ENCODE measurements at places on chromosomes 4 and X.

- DNase-seq, result no peak
Measured at GRCh38 chr4:186606591-186606992, 51.2 kb upstream of the MTNR1A start.

GRCh38 chrX:122440832-122441231 is 743.2 kb upstream of the GRIA3 start:
- DNase-seq, result no peak

DNA sequence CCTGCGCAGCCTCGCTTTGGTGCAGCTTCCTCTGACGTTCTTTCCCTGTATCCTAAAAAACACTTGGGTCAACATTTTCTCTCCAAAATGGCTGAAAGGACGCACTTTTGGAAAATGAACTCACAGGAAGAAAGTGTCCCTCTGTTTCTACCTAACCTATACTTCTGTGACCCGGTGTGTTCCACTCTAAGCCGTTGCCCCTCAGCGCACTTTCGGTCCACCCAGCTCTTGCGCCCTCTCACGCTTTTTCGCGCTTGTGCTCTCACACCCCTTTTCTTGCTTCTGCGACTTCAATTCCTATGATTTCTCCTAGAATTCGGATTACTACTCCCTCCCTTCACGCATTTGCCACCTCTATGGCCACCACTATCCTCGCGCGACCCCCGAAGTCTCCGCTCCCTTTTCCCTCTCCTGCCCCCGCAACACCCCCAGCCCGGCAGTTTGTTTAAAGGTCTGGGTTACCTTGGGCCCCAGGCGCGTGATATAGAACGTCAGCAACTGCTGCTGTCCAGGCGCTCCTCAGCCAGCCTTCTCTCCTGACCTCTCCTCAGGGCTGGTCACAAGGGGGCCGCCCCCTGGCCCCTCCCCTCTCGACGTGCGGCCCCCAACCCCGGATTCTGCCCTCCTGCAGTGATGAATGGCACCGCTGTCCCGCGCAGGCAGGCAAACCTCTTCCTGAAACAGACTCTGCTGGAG is at the start of gene USP51:
TSS of gene USP51 (minus strand) at position 535 of the 696 bp plus-strand sequence. CDS start 909 bp downstream, outside the sequence.
- DNase-seq, result peak; percentile 24

DNA sequence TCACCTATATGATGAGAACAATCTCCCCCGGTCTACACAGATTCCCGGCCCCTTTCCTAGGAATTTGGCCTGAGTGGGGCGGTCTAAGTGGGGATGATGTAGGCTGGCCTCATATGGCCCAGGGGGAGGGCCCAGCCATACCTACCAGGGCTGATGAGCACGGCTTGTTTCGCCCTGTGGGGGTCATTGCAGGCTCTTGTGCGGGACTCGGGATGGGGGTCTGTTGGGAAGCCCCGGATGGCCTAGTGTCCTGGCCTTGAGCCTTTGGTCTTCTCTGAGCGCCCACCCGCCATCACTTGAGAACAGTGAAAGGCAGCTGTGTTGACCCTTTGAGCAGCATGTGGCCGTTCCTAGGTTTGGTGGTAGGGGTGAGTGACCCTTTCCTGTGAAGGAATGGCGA is 4.8 kb upstream of the CTAG2 start:
- DNase-seq, result no peak

DNA sequence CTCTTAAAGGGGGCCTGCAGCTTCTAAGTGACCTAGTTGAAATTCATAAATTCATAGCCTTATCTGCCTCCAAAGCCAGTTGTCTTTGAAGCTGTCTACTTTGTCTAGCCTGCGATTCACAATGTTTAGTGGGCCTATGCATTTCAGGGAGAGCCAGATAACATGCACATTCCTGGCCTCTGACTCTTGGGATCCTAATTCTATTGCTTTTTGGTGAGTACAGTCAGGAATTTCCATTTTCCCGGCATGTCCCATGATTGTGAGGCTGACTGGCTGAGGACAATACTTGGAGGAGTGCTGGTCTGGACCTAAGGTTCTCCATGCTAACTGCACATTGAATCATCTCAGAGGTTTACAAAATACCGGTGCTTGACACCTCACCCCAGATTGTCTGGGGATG is 155.0 kb downstream of the MSL3 start:
- no peak for DNase-seq

- no peak for DNase-seq
Measured at GRCh38 chr4:17544205-17544604, 29.2 kb downstream of the CLRN2 start.

DNA sequence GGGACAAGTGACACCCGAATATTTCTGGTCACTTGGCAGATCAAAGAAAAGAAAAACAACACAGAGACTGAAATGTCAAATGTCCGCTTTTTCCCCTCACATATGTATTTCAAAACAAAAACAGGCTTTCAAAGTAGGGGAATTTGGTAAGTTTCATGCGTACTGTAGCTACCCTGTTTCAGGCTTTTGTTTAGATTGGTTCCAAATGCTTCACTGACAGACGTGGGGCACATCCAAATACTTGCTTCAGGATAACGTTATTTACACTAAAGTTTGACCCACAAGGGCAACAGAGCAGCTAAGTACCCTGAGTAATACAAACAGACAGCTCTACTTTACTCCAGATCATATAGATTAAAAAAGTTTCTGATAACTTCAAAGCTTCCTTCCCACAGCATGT is 804.5 kb upstream of the POU3F4 start:
- no peak for DNase-seq

DNA sequence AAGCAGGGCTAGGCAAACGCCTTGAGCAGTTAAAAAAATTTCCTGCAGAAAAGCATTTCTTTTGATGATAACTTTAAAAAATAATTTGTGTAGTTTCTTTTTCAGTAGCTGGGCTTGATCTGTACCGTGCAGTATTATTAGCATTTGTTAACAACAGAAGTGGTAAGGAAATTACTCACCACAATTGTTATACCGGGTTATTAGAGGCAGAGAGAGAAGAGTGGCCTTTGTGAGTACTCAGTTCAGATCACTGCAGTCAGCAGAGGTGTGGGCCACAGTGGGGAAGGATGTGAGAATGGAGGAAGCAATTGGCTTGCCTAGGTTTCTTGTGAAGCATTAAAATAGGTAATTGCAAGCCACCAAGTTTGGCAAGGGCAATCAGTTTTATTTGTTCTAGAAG is 14.3 kb upstream of the IL21 start:
- no peak for DNase-seq

DNA sequence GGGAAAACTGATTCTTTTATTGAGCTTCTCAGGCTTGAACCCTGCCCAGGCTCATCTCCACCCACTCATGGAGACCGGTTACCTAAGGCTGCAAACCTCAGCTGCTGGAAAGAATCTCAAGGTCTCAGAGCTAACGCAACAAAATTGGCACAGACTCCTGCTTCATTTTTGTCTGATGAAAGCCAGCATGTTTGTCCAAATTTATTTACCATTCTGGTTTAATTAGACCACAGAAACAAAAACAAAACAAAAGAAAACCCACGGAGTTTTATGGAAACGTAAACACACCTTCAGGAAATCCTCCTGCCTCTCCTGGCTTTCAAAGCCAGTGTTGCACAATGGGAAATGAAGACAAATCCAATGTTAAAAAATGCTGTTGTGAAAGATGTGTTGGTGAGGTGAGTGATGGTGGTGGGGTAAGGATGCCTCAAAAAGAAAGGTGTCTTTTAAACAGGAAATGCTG is 56.4 kb upstream of the PDLIM3 start:
- DNase-seq, result no peak

DNA sequence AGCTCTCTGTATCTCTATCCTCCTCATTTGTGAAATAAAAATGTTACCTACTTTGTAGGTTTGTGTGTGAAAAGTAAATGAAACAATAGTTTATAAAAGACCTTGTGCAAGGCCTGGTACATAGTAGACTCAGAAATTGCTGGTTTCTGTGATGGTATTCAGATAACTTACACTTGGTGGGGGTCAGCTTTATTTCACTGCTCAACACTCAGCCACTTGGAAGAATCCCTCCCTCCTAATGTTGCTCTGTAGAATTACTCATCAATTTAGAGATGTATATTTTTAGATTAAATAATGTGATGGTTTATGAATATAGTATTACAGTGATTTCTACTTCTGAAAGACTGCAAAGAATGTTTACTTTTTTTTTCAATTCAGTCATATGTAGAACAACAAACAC is 32.7 kb downstream of the SMARCAD1 start:
- no peak for DNase-seq

DNA sequence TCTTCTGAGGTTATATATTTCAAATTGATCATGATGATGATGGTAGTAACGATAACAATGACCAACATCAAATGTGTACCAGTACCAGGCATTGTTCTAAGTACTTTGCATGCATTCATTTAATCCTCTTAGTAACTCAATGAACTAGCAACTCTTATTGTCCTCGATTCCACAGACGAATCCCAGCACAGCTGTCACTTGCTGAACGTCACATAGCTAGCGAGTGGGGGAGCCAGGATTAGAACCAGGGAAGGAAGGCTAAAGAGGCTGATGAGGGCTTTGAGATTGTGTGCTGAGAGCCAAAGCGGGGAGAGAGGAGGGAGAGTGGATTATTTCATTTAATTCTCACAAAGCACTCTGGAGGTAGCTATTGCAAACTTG is 103.6 kb downstream of the PHOX2B start:
- no peak for DNase-seq

- DNase-seq, result no peak
Measured at GRCh38 chr4:122531514-122531913, 75.0 kb upstream of the IL2 start.

- no peak for DNase-seq
Measured at GRCh38 chrX:114999906-115000305, 17.5 kb downstream of the IL13RA2 start.

DNA sequence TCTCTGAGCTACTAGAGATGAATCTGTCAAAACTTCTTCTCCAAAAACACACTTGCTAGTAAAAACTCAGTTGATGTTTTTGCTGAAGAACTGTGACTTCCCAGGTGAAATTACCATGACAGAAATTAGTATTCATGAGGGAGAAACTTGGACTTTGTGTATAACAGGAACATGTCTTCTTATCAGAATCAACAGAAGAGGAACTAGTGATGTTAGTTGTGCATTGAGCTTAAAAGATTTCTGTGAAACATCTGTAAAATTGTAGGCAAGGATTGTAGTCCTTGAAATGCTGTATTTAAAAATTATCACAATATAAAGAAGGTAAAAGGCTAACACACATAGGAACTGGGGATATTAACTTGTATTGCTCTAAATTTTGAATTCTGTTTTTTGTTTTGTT is 11.3 kb downstream of the FAM241A start:
- no peak for DNase-seq

DNA sequence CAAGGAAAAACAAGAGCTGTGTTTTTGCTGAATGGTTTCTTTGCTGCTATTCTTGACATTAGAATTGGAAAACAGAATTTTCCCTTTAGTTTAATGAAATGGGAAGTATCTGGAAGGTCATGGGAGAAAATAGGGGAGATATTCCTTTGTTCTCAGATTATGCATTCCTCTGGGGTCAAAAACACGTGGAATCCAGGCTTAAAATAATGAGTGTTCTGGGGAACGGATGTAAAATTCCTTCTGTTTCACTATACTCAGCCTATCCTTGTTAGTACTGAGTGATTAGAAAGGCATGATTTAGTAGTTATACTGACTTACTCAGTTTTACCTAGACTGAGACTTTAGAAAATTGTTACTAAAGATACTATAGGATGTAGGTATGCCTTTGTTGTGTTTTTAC is 107.3 kb downstream of the ARHGAP10 start:
- DNase-seq, result no peak

DNA sequence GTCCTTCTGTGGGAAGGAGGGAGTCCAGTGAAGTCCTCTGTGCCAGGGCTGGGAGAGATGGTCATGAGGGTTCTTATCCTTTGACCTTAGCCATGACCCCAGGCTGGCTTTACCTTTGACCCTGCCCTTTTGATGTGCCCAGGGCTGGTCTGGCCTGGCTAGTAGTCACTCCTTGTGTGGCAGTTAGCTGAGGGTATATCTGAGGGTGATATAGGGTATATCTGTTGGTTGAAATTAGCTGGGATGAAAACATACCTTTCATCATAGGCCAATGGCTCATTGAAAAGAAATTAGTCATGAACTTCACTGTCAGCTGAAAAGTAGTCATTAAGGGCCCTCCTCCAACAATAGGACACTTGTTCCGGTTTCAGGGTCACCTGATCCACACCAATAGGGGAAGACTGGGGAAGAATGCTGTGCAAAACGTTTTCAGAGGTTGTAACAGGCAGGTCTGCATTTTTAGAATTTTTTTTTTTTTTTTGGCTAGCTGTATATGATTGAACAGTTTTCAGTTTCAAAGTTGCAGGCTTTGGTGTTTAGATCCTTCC is 74.6 kb upstream of the STOX2 start:
- no peak for DNase-seq

DNA sequence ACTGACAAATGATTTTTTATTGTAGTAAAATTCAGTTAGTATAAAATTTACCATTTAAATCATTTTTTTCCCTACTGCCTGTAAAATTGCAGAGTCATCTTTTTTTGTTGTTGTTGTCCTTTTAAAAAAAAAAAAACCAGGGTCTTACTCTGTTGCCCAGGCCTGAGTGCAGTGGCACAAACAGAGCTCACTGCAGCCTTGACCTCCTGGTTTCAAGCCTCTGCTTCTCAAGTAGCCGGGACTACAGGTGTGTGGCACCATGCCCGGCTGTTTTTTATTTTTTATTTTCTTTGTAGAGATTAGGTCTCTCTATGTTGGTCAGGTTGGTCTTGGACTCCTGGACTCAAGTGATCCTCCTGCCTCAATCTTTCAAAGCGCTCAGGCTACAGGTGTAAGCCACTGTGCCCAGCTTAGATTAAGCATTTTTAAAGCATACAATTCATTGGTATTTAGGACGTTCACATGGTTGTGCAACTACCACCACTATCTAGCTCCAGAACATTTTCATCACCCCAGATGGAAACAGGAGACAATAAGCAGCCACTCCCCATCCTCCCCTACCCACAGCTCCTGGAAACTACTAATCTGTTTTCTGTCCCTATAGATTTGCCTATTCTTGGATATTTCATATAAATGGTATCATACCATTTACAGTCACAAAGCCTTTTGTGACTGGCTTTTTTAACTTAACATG is 59.7 kb upstream of the PGRMC2 start:
- DNase-seq, result no peak

- no peak for DNase-seq
Measured at GRCh38 chrX:2497961-2498780, 2.6 kb downstream of the DHRSX start.

- DNase-seq, result no peak
Measured at GRCh38 chr4:180635281-180635680, 1607.9 kb upstream of the TENM3 start.

- DNase-seq, result peak; percentile 6
Measured at GRCh38 chrX:74536152-74536831, 78.1 kb downstream of the RLIM start.

GRCh38 chr4:11618666-11619282 is 190.1 kb upstream of the HS3ST1 start:
- no peak for DNase-seq

DNA sequence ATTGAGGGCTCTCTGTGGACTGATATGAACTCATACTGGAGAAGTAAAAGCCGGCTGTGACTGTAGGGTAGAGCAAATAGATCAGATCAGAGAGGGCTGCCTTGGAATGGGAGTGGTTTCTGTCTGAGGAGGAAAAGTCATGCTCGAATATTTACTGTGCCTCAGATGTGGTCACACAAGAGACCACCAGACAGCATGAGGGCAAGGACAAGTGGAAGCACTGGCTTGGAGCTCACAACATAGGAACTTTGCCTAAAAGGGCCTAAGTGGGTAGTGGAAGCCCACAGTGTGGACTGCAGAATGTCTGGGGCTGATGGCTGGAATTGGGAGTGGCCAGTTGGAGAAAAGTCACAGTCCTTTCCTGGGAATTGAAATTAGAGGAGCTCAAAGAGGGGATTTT is 19.8 kb downstream of the GLRB start:
- DNase-seq, result no peak

GRCh38 chr4:77776182-77777134 is 42.7 kb downstream of the CNOT6L start:
- DNase-seq, result no peak

Data from stimulated activated CD4-positive, alpha-beta T cell treated with anti-CD3 and anti-CD28 coated beads, Interleukin-12 subunit alpha, Interleukin-12 subunit beta, amount 100 ng/mL, for 4 hours (primary cell).